ENCODE measurements at places on chromosomes 3 and 15. TPM values are rescaled to one million over a fixed set of nuclear protein-coding genes. Genes with fewer than 3 reads are reported as not detected.

The CCRL2 gene
- total RNA-seq, result 0.29 TPM

GRCh38 chr3:7962301-7962700 lies 539.3 kb upstream of the LMCD1 start:
- no peak for DNase-seq

DNA sequence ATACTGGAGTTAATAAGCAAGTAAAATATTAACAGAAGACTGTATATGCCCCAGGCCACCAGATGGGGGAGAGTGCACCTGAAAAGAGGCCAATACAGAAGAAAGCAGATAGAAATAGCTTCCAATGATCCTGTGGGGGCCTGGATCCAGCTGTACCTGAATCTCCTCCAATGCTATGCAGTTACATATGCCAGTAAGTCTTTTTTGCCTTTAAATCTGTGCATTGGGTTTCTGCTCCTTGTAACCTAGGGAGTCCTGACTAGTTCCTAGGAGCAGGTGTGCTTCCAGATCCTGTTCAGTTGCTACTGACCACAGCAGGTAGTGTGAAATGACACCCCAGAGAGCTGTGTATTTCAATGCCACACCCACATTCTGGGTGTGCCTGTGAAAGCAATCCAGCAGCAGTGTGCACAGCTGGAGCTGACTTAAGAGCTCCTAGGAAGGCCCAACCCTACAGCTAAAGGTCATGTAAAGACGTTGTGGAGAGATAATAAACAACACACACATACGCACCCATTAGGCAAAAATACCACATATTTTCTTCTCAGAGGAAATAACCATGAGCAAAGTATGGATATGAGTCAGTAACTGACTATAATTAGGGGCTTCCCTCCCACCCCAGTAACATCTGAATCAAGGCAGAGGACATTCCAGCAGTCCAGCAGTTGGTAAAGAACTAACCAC lies 62.2 kb upstream of the AKAP13 start:
- DNase-seq, result peak; percentile 77

- DNase-seq, result no peak
These were observed 203.3 kb upstream of the LMCD1 start for GRCh38 chr3:8298021-8298954.

GRCh38 chr3:56111606-56112304 lies 356.5 kb downstream of the ERC2 start:
- no peak for DNase-seq

DNA sequence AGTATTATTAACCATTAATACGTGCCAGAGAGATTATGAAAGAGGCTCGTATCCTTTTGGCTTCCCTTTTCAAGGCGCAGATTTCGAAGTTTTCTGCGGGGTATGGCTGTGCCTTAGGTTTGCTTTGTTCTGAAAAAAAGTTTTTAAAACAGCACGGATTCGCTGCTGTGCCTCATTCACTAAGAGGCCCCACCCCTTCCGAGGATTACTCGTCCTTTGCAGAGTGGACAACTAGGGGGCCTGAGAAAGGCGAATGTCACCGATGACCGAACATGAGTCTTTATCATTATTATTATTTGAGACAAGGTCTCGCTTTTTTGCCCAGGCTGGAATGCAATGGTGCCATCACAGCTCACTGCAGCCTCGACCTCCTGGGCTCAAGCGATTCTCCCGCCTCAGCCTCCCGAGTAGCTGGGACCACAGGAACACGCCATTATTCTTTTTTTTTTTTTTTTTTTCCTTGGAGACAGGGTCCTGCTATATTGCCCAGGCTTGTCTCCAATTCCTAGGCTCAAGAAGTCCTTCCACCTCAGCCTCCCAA lies 684 bp upstream of the RPS27L start:
- DNase-seq, result peak; percentile 66
